Midbrain (tissue), 1 donor: ENCODE measurements at places on chromosomes 1 and 21.

DNA sequence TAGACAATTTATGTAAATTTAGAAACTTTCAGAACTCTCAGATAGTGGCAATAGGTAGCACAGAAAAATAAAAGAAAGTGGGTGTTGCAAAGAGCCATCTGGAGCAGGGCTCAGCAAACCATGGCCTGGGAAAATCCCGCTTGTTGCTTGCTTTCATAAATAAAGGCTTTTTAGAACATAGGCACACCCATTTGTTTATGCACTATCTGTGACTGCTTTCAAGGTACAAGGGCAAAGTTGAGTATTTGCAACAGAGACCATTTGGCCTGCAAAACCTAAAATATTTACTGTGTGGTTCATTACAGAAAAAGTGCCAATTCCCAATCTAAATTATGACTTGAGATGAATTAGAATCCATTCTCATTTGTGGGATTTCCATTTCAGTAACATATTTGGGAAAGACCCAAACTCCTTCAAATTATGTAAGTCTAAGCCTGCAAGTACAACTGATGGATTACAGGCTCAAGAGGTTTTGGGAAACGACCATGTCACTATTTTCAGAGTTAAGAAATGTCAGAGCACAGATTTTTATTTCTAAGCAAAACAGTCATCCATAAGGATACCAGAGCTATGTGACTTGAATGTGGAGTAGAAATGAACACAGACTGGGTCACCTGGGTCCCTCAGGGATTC, 43.5 kb upstream of the DPT start:
- DNase-seq = no peak

GRCh38 chr1:162067466-162067865, 2.0 kb upstream of the NOS1AP start:
- DNase-seq = no peak

- no peak for DNase-seq
Observed at GRCh38 chr1:237786066-237786719, 104.5 kb downstream of the ZP4 start.

DNA sequence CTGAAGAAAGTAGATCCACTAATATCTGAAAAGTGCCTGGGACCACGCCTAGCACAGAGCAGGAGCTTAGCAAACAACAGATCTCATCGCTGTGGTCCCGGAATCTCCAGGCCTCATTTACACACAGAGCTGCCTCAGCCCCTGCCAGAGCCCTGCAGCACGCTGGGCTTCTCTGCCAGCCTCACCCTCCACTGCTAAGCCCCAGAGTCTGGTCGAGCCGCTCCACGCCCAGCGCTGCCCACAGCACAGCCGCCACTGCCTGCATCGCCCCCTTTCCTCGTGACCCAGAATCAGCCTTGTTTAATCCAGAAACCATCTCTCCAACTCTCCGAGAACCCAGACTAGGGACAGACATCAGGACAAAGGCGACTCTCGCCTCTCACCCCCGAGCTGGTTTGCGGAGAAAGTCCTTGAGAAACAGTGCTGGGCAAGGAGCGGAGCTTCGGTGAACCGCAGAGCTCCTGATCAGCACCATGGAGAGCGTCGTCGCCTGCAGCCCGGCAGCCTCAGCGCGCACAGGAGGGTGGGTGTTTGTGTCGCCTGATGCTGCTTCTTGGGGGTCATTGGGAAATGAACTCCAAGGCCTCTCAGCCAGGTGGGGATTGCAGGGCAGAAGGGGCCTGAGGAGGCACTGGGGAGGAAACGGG, 145.1 kb downstream of the NPHP4 start:
- DNase-seq = no peak

DNA sequence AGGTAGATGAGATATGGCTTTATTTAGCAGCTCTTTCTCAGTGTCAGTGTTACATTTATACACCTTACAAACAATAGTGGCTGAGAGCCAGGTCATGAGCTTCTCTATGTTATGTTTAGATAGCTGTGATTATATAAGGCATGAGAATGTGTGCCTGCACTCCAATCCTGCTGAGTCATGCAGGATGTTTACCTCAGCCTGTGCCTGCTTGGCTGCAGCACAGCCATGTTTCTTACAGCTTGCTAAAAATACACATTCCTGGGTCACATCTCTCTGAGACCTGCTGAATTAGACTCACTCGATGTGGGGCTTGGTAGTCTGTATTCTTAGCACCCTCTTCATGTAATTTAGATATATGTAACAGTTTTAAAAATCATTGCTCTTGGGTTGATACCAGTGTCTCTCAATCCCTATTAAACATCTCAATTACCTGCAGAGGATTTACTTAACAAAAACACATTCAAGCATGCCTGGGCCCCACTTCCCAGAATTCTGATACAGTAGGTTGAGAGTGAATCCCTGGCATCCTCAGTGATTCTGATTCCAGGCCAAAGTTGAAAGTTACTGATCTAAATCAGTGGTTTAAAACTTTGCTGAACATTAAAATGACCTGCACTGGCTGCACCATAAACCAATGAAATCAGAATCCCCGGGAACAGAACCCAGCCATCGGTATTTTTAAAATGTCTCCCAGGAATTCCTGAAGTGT, 107.5 kb downstream of the GDAP2 start:
- DNase-seq = no peak

DNA sequence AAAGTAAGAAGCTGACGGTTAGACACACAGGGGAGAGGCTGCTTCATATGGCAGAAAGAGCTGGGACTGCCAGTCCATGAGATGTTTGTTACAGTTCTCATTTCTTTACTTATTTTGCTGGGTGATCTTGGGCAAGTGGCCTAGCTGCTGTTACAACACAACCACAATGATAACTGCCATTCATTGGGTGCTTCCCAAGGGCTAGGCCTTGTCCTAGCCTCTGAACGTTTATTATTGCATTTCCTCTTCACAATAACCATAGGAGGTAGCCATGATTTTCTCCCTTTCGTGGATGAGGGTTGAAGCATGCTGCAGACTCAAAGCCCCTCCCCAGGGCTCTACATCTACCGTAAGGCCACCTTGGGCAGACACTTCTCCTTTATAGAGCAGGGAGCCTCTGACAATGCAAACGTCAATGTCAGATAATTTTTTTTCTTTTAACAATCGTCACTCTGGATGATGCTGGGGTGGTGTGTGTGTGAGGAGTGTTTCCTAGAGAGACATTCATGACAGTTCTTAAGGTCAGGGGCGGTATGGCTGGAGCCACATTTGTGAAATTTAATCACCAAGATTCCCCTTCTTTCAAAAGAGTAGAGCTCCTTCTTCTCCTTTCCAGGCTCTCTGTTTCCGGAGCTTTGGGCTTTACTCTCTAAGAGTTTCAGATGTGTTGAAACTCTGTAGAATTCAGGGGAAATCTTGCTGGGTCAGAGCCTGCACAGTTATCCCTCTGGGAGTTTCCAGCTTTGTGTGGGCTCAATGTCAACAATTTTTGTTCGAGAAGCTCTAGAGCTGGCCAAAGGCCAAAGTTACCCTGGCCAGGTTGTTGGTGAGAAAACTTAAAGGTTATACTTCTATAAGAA, 138.5 kb upstream of the SGIP1 start:
- DNase-seq = no peak

DNA sequence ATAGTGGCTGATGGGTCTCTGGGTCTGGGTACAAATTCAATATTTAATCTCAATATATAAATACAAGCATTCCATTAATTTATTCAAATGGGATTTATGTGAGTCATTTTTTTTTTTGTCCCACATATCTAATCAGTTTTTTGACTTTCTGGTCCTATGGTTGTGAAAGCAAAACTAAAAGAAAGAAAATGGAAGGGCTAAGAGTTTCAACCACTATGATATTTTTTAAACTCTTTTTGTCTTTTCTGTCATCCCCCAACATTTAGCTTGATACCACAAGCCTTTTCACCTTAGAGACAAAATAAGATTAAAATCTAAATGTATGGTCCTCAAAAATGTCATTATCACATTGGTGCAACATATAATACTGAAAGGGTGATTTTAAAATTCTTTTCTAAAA, 602.7 kb upstream of the CHRM3 start:
- no peak for DNase-seq

DNA sequence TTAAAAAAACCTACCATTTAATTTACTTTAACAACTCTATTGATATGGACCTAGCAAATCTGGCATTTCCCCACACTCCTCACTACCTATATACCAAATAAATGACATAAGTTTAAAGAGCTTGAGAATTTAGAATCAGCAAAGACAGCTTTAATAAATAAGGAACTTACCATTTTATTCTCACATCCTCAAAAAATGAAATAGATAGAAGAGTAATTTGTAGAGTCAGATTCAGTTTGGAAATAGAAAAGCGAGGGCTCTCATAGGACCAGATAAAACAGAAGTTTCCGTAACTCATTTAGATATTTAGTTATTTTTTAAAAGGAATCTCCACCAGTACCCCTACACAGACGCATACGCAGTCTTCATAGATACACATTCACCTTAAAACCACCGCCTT, 117.9 kb downstream of the RGS2 start:
- no peak for DNase-seq

GRCh38 chr1:245946905-245947304, 560.2 kb downstream of the SMYD3 start:
- no peak for DNase-seq

DNA sequence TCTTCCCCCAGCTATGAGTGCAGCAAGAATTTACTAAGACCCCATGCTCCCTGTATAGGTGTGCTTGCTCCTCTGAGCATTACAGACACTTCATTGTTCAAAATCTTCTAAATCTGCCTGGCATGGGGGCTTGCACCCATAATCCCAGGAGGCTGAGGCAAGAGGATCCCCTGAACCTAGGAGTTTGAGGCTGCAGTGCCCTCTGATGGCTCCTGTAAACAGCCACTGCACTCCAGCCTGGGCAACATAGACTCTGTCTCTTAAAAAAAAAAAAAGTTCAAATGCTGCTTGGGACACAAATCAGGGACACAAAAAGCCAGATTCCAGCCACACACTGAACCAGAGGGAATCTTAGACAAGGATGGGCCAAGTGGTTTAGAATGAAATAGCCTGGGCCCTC, 3.4 kb upstream of the ACOT7 start:
- DNase-seq = no peak

GRCh38 chr1:64131155-64131554, 72.3 kb upstream of the UBE2U start:
- no peak for DNase-seq

DNA sequence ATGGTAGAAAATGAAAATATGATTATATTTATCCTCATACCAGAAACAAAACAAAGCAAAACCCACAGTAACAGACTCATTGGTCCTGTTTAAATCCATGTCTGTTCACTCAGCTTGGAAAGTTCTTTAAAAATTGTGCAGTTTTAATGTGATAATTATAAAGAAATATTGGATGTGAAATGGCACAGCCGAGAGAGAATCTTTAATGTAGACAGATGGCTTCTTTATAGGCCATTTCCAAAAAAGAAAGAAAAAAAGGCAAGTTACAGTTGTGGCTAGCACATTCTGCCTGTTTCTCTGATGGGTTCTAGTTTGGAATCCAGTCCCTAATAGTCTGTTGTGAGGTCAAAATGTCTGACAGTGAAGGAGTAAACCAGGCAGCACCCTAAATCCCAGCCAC, 62.0 kb downstream of the SH3BGR start:
- DNase-seq = no peak

GRCh38 chr1:209202830-209203532, 380.5 kb upstream of the CAMK1G start:
- peak; percentile 62 for DNase-seq

DNA sequence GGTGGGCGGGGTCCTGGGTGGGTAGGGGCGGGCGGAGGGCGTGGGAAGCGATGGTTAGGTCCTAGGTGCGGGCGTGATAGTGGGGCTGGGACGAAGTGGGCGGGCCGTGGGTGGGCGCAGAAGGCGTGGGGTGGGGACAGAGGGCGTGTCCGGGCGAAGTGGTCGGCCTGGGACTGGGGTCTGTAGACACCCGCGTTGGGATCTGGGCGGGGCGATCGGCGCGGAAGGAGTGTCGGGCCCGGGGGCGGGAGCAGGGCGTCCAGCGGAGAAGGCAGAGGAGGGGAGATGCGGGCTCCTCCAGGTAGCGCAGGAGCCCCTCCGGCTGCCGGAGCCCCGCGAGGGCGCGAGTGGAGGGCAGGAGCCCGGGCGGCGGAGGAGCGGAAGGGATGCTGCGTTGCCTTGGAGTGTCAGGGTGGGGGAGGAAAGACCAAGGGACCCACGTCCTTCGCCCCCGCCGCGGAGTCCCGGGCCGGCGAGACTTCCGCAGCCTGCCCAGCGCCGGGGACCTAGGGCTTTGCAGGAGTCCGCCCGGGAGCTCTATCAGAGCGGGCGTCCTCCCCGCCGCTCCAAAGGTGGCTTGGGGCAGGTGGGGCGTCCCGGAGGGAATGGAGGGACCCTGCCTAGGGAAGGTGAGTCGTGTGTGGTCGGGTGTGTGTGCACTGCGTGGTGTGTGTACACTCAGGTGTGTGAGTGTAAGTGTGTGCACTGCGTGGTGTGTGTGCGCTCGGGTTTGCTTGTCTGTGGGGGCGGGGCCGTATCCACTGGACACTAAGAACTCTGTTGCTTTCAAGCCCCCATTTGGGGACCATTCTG, 27.0 kb upstream of the PRSS38 start:
- no peak for DNase-seq

- peak; percentile 48 for DNase-seq
Observed at GRCh38 chr1:27001570-27002360, 8.3 kb downstream of the TRNP1 start.

- no peak for DNase-seq
Observed at GRCh38 chr1:67771152-67771551, 62.1 kb downstream of the GNG12 start.

GRCh38 chr1:15153842-15154479, 414 bp downstream of the TMEM51 start:
- DNase-seq = peak; percentile 15

DNA sequence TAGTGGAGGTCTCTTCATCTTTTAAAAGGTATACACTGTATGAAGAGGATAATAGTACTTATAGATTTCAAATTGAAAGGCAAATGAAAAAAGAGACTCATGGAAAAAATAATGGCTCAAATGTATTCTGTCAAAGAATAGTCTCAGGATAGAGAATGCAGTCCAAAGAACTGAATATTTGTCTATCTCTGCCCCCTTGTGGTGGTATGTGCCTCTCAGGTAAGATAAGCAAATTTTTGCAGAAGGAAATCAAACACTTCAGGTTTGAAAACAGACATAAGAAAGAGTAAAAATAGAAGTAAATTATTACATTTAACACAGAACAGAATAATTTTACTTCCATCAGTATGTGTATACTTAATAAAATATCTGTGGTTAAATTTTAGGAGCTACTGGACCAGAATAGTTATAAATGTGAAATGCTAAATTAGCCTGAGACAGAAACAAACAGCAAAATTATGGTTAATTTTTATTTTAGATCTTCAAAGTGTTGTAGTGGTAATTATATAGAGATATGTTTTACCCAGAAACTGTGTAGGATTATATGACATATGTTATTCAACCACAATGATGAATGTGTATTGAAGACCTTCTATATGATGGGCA, 164.4 kb upstream of the PALMD start:
- DNase-seq = peak; percentile 68

GRCh38 chr1:86239894-86240293, 83.3 kb upstream of the COL24A1 start:
- DNase-seq = no peak

DNA sequence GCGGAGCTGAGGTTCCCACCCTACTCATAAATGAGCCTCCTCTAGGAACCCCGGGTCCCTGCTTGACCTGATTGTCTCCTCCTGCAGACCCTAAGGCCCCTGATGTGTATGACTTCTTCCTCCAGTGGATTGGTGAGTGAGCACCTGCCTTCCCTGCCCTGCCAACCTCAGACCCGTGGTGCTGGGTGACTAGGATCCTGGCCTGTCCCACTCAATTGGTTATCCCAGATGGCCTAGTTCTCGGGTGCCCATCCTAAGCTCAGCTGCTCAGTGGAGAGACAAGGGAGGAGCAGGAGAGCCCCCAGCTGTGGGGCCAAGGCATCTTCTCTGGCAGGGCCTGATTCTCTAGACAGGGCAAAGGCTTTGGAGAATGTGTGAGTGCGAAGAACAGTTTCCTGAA, 12.2 kb downstream of the CYP4B1 start:
- no peak for DNase-seq
